ENCODE measurements at places on chromosomes 6 and 20.

- no peak for DNase-seq
Measured at GRCh38 chr6:163507965-163508364, 93.4 kb downstream of the QKI start.

GRCh38 chr6:148395583-148396101, 53.0 kb downstream of the SASH1 start:
- no peak for DNase-seq

GRCh38 chr6:14644381-14644780, 526.8 kb downstream of the CD83 start:
- DNase-seq, result no peak

DNA sequence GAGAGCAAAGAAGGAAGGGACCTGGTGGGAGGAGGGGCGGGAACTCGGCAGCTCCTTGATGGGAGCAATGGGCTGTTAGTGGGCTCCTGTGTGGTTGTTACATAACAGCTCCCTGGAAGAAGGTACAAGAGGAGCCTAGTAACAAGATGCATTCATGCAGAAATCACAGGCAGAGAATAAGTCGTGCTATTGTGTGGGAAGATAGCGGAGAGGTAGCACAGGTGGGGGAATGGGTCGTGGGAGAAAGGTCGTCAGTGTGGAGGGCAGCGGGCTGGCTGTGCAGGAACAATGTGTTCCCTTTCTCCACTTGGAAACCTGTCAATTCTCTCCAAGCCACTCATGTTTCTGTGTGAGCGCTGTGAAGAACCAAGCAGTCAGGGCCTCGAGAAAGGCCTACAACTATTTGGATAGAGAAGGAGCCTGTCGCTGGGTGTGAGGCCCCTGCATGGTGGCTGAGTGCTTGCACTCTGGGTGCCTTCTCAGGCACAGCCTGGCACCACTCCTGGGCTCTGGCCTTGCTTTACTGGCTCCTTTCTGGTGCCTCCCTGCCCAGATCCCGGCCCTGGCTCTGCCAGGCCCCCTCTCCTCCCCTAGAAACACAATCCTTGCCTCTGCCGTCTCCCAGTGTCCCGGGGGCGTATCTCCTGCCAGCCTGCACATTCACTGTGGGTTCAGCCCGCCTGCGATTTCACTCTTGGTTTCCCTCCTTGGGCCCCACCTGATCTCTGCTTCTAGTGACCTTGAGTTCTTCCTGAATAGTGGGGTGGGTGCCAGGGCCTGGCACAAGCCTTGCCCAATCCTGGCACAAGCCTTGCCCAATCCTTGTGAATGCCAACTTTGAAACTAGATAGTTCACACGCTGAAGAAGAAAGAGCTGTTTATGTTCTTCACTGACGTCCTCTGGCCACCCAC, 7.4 kb upstream of the FGD2 start:
- DNase-seq, result no peak

- no peak for DNase-seq
Measured at GRCh38 chr6:131510094-131510493, 62.9 kb upstream of the ARG1 start.

- no peak for DNase-seq
Measured at GRCh38 chr6:4271761-4272470, 136.5 kb upstream of the ECI2 start.

DNA sequence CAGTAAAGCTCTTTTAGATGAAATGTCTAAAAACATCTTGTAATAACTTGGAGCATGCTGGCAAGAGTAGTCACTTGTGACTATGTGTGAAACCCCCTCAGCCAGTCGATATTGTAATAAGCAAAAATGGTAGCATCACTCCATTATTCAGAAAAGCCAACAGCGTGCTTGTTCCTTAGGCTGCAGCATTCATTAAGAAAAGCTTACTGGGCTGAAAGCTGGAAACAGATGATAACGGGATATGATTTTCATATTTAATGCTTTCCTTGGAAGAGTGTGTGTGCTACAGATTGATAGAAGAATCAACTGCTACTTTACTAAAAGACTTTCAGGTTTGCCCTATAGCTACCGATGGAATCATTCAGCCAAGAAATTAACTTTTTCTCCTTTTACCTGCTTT, 20.3 kb downstream of the KIZ start:
- DNase-seq, result no peak

DNA sequence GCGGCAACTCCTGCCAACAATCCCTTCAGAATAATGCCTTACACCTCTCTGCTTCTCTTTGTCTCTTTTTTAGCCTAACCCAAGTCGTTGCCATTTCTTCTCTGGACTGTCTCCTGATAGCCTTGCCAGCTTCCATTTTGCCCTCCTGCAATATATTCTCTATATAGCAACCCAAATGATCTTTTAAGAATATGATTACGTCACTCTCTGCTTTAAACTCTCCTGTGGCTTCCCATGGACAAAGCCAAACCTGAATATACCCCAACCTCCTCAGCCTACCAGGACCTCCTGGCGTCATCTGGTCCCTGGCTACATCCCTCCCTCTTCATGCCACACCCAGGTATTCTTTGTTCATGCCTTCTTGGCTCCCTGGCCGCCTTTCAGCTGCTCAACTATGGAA, 126.5 kb upstream of the KCNK16 start:
- DNase-seq, result no peak

- no peak for DNase-seq
Measured at GRCh38 chr6:40308533-40309306, 278.4 kb downstream of the LRFN2 start.
